Stimulated activated CD4-positive, alpha-beta T cell treated with anti-CD3 and anti-CD28 coated beads, Interleukin-4, amount 100 ng/mL, for 4 hours (primary cell): ENCODE measurements at places on chromosomes 13 and 19.

GRCh38 chr19:45071969-45072790 is 4.1 kb downstream of the ZNF296 start:
- DNase-seq = no peak

DNA sequence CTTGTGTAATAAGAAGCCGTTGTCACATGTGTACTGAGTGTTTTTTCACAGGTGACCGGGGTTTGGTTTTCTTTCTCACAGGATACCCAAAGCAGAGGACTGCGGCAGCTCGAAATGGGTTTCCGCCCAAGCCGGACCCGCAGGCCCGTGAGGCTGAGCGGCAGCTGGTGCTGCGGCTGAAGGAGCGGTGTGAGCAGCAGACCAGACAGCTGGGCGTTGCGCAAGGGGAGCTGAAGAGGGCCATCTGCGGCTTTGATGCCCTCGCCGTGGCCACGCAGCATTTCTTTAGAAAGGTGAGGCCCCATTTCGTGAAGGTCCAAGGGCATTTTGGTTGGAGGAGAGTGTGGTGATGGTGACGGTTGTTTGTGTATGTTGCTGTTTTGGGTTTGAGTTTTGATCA is 236.3 kb downstream of the SLC7A1 start:
- DNase-seq = no peak

- DNase-seq = no peak
Observed at GRCh38 chr13:19810996-19811881, 28.5 kb upstream of the PSPC1 start.

DNA sequence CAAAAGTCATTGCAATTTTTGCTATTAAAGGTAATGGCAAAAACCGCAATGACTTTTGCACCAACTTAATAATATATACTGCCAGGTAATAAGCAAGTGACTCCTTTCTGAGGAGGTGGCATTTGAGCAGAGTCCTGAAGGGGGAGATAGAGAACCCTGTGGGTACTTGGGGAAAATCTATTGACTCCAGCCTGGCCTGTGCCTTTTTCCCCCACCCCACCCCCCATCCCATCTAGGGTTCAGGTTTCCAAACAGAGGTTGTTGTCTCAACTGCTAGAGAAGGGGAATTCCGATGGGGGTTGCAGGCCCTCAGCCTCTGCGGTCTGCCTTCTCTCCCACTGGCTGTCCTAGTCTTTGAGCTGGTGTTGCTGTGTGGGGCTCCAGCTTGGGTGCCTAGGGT is 11.5 kb downstream of the S1PR2 start:
- DNase-seq = no peak

- DNase-seq = no peak
Observed at GRCh38 chr13:110525328-110526319, 35.9 kb downstream of the RAB20 start.

DNA sequence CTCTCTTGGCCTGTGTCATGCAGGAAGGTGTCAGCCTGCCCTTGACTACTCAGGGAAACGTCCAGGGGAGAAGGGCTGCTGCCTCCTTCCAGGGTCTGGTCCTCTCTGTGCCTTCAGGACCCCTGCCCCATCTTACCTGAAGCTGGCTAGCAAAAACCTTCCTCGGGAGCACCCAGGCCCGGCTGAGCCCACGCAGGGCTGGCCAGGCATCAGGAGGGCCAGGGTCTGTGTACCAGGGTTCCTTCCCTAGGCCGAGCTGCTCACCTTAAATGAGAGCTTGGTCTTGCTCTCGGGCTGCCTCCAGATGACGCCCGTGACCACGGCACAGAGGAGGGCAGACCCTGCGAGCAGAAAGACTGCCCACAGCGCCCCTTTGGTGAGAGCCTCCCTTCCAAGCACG is 78.6 kb downstream of the SLC7A1 start:
- DNase-seq = no peak

GRCh38 chr19:12985049-12985776 is 10.1 kb upstream of the NFIX start:
- DNase-seq = no peak

DNA sequence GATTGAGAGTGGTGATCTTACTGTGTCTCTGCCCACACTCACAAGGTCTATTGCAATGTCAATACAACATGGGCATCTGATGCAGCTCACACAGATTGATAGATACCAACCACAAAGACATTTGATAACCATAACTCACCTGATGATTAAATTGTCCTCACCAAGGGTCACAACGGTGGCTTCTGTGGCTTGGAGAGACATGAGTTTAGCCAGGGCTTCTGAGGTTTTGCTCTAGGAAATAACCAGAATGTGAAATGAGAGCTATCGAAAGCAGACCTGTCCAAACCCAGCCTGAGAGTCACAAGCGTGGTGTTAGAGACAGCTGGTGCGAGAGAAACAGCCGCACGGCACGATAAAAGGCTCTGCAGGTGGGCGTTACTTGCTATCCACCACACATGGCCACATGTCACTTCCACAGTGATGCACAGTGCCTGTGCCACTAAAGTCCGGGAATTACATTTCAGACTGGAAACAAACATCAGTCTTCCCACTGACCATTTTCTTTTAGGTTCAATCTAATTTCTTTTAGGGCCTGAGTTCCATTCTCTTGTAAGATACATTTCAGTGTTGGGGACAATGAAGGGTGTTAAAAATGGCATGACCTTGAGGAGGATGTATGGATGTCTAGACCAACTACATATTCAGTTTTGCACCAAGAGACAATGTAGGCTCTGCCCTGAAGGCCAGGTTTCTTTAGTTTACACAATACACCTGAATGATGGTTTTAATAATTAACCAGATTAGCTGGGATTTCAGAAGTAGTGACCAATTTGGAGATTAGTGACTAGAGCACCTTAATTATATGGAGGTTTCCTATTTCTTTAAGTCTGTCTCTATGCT is 53.7 kb downstream of the ATP7B start:
- no peak for DNase-seq

- DNase-seq = no peak
Observed at GRCh38 chr19:13095393-13095784, 7.3 kb downstream of the LYL1 start.

DNA sequence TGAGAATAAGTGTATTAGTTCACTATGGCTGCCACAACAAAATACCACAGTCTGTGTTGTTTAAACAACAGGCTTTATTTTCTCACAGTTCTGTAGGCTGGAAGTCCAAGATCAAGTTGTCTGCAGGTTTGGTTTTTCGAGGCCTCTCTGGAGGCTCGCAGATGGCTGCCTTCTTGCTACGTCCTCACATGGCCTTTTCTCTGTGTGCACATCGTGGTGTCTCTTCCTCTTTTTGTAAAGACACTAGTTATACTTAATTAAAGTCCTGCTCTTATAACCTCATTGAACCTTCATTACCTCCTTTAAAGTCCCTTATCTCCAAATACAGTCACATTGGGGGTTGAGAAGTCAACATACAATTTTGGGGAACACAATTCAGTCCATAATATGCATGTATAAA is 10.6 kb downstream of the CSNK1A1L start:
- no peak for DNase-seq

- no peak for DNase-seq
Observed at GRCh38 chr13:26831336-26831908, 70.8 kb upstream of the GPR12 start.

DNA sequence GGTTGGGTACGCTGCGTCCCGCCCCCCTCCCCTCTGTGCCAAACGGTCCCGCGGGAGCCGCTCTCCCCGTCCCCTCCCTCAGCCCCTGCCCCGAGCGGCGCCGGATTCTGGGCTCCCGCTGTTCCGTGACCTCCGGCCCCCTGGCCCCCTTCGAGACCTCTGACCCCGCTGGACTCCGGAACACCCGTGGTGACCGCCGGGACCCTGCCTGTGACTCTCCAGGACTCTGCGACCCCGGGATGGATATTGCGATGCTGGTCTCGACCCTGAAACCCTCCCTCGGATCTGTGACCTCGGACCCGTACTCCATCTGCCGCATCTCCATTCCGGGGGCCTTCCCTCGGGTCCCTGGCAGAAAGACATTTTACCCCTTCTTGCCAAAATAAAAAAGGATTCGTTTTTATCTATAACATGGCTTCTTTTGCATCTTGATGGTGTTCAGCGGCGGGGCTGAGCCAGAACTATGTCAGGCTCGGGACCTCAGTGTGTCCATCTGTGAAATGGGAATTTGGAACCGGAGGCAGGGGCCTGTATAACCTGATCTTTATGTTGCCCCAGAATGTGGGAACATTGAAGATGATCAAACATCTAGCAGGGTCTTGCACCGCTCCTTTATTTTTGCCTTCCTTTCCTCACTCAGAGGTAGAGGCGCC is 654 bp upstream of the MEGF8 start:
- no peak for DNase-seq

DNA sequence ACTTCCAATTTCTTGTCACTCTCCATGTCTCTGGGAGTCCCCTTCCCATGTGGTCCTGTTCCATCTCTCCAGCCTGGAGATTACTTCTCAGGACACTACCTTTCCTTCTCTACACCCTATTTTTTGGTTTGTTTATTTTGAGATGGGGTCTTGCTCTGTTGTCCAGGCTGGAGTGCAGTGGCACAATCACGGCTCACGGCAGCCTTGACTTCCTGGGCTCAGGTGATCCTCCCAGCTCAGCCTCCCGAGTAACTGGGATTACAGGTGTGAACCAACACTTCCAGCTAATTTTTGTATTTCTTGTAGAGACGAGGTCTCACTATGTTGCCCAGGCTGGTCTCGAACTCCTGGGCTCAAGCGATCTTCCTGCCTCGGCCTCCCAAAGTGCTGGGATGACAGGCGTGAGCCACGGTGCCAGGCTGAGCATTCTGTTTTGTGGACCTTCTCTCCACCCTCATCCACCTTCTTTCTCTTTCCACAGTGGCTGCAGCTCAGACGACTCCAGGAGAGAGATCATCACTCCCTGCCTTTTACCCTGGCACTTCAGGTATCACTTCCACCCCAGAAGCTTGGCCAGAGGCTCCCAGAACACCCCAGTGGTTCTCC is 644 bp downstream of the HCST start:
- no peak for DNase-seq

DNA sequence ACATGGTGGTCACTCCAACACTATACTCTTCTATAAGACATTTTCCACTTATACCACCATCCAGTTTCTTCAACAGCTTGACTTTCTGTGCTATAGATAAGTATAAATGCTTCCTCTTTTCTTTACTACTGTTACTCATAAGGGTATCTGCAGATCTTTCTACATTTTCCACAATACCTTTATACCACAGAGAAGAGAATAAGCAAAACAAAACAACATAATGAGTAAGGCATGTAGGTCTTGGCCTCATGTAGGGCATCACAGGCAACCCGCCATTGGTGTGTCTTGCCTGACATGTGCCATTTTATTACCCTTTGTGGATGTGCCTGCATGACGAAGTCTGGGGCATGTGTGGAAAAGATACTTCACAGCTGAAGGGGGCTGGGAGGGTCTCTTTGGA is 265.3 kb upstream of the STARD13 start:
- no peak for DNase-seq

GRCh38 chr19:10432736-10433130 is 12.4 kb downstream of the PDE4A start:
- no peak for DNase-seq

- no peak for DNase-seq
Observed at GRCh38 chr19:18658366-18658855, 21.6 kb downstream of the KLHL26 start.

DNA sequence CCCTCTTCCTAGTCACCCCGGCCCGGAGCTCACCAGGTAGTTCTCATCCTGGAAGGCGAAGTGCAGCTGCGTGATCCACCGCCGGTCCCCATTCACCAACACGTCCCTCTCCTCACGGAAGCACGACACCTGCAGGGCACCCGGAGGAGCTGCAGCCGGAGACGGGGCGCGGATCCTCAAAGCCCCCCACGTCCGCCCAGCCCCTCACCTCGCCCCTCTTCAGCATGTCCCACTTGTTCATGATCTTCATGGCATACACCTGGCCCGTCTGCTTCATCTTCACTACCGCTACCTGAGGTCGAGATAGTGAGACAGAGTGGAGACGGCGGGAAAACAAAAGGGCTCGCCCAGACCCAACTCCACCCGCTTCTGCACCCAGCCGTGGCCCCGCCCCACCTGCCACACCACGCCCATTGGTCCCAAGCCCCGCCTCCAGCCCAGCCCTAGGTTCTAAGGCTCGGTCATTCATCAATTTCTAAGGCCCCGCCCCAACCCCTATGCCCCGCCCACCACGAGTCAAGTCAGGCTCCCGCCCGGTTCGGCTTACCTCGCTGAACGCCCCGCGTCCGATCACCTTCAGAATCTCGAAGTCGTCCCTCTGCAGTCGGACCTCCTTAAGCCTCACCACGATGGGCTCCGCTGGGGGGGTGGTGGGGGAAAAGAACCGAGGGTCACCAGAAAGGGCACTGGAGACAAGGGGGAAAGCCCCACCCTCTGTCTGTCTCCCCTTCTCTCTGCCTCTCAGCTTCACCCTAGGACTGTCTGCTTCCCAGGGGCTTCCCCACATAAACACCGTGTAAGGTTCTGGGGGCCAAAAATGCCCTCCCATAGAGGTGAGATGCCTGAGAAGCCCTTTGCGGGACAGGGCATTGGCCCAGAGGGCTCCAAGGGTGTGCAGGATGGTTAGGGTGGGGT is 2.8 kb downstream of the DMPK start:
- DNase-seq = peak; percentile 75

GRCh38 chr13:109715902-109716301 is 70.5 kb downstream of the IRS2 start:
- DNase-seq = no peak

DNA sequence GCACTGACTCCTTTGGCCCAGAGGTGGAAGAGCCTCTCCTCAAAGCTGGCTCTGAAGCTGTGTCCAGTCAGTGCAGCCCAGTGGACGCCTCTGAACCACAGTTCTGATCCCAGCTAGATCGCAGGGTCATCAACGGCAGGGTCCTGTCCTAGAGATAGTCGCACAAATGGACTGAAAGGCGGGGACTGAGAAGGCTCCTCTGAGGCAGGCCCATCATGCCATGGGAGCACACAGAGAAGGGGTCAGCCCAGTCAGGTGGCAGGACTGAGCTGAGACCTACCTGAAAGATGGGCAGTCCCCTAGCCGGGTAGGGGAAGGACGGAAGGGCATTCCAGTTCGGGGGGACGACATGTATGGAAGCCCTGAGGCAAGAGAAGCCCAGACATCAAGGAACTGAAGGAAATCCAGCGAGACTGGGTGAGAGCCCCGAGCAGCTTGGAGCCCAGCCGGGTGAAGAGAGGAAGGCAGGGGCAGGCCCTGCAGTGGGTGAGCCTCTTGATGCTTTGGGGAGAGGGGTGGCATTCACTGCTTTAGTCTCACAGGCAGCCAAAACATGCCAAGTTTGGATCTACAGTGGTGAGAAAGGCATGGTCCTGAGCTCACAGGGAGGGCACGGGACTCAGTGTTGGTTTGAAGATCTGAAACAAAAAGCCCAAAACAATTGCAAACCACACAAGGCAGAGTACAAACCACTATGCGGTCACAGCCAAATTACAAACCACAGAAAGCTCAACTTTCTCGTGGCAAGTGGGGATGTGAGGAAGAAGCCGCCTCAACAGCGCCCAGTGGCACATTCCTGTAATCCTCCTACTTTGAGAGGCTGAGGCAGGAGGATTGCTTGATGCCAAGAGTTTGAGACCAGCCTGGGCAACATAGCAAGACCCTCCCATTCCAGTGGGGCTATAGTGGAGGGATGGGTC is 10.0 kb downstream of the CALM3 start:
- no peak for DNase-seq

- no peak for DNase-seq
Observed at GRCh38 chr13:61252213-61252612, 163.4 kb downstream of the PCDH20 start.

GRCh38 chr19:55068950-55069864 is 6.3 kb upstream of the RDH13 start:
- DNase-seq = no peak

- no peak for DNase-seq
Observed at GRCh38 chr19:15015946-15016542, 33.2 kb upstream of the CASP14 start.

GRCh38 chr19:54077334-54077733 is 3.8 kb downstream of the TARM1 start:
- DNase-seq = no peak
